ENCODE measurements at places on chromosomes 7 and 10. TPM values are rescaled to one million over a fixed set of nuclear protein-coding genes. Genes with fewer than 3 reads are reported as not detected.

DNA sequence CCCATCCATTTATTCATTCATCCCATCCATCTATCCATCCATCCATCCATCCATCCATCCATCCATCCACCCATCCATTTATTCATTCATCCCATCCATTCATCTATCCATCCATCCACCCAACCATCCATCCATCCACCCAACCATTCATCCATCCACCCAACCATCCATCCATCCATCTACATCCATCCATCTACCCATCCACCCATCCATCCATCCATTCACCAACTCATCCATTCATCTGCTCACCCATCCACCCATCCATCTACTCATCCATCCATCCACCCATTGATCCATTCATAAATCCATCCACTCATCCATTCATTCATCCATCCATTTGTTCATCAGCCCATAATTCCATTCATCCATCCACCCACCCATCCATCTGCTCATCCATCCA, 56.4 kb downstream of the PFKFB3 start:
- DNase-seq, result no peak

DNA sequence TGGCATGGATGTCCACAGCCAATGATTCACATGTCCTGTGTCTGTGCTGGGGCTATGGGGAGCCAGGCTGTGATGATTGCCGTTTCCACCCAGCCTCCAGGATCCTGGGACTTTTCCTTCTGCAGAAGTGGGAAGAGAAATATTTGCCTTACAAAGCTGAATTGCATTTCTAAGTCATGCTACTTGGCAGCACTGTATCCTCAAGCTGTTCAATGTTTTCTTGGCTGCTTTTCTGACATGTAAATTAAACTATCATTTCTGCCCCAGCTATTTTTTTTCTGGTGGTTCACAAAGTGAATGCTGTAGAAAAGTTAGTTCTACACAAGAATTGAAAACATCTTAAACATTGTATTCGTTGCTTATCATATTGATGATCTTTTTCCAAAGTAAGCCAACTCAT, 51.9 kb upstream of the TCERG1L start:
- DNase-seq, result no peak

GNG11 gene
- total RNA-seq, result not detected

SAP25 gene
- total RNA-seq, result 21.4 TPM

DNA sequence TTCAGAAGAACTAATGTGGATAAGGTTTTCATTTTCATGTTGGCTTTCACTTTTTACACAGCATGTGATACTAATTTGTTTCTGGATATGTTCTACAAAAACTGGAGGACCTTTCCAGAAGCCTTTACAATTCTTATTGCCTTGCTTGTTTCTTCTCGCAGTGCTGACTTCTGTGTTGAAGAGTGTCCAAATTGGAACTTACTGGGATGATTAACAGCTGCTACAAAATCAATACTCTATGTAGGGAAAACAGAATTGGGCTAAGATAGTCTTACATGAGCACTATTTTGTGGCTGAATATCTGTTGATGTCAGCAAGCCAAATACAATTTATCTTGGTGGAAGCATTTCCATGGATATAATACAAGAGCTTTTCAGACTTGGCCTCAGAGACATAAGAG, 351.2 kb downstream of the DGKB start:
- no peak for DNase-seq

- DNase-seq, result no peak
Observed at GRCh38 chr7:53302496-53303246, 267.2 kb downstream of the POM121L12 start.

FAM25C gene
- not detected for total RNA-seq

TRIM74 gene
- 1.8 TPM for total RNA-seq

DNA sequence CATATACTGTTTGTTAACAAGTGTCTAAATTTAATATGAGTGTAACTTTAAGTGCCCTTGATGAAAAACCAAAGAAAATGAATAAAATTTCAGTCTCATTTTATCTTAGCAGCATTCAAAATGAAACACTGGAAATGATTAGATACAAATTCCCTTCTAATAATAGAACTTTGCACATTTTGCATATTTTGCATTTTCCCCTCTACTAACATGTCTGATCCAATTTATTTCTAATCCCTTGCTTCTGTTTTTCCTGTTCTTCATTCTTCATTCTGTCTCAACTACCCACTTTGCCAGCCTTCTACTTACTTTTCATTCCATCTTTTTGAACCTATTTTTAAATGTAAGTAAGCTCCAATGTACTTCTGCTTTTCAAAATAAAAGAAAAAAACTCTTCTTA, 42.7 kb upstream of the SEMA3D start:
- no peak for DNase-seq

- DNase-seq, result no peak
Observed at GRCh38 chr7:70034999-70035398, 436.7 kb downstream of the AUTS2 start.

- DNase-seq, result no peak
Observed at GRCh38 chr10:14701466-14701865, 73.2 kb downstream of the FAM107B start.

DNA sequence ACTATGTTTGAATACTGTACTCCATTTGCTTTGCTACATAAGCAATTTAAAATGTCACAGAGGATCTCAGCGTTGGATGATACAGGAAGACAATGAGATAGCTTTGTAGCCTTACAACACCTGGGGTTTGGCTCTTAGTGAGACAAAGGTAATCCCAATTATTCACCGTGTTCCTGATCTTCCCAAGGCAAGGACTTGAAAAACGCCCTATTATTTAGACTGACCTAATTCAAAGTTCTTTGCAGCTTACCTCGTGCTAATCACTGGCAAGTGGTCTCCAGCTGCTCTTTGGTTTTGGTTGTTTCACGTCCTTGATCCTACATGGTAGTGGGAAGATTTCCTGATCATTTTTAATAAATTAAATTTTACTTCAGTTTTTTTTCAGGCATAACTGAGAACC, 23.0 kb upstream of the C7orf33 start:
- DNase-seq, result no peak

GRCh38 chr7:17523813-17524739, 225.6 kb downstream of the AHR start:
- no peak for DNase-seq

CPED1 gene
- not detected for total RNA-seq

CACNB2 gene
- total RNA-seq, result not detected

PNLIPRP3 gene
- total RNA-seq, result not detected

- DNase-seq, result no peak
Observed at GRCh38 chr7:154372011-154372601, 319.9 kb downstream of the DPP6 start.

HYAL4 gene
- 0.48 TPM for total RNA-seq
